ENCODE measurements at places on chromosomes 12 and 14.

- DNase-seq, result no peak
These were observed 258.6 kb upstream of the DCN start for GRCh38 chr12:91441246-91441645.

GRCh38 chr12:126040307-126040706 is 975.1 kb downstream of the AACS start:
- no peak for DNase-seq

DNA sequence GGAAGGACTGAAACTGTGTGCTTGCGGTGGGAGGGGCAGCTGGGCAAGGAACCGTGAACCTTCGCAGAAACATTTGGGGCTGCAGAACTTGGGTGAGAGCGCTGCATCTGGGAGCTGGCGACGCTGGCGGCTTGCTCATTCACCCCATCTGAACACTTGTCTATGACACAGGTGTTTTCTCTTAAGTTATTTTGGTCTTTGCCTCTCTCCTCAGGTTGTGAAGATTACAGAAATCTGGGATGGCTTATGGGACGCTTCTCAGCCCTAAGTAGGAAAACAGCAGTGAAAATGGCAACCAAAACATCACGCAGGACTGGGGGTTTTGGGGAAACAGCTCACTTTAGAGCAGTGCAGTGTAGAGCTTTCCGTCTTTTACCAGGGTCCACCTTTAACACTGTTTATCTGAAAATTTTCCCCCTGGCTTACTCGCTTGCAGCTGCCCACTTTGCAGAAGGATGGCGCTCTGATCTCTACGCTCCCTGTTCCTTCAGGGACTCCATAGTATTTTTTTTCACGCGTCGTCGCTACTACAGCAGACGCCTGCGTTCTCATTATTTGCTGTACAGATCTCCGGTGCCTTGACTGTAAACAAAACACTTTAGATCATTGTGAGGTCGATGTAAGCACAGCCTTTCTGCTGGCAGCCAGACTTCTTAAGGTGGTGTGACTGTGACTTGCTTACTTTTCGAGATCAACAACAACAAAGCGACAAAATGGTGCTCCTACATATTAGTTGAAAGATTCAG is 2.7 kb upstream of the CDKN1B start:
- DNase-seq, result peak; percentile 24

- DNase-seq, result no peak
These were observed 48.1 kb downstream of the DAD1 start for GRCh38 chr14:22540811-22541360.

- DNase-seq, result no peak
These were observed 161.5 kb downstream of the DERA start for GRCh38 chr12:16072678-16073077.

DNA sequence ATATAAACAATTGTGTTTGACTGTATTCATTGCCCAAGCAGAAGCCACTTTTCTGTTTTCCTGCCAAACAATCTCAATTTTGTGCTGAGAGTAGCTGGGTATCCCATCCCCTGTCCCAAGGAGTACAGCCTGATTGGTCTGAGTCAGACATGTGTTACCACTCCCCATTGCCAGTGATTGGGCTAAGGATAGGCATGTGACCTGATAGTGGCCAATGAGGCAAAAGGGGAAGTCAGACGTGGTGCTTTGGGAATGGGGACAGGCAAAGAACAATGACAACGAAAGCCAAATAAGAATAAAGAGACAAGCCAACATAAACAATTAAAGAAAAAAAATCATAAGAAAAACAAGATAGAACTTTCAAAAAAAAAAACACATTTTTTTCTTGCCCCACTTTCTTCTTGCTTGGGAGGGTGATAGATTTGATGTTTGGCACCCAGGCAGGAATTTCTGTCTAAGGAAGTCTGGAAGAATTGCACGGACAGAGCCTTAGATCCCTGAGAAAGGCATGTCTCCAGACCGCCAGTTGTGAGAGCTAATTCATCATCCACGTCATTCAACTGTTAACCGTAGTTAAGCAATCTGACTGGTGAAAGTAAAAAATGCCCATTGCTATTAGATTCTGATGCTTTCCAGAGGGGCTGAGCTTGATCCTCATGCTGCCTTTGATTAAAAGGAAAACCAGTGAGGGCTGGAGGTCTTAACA is 626.6 kb upstream of the TMEM132C start:
- no peak for DNase-seq

DNA sequence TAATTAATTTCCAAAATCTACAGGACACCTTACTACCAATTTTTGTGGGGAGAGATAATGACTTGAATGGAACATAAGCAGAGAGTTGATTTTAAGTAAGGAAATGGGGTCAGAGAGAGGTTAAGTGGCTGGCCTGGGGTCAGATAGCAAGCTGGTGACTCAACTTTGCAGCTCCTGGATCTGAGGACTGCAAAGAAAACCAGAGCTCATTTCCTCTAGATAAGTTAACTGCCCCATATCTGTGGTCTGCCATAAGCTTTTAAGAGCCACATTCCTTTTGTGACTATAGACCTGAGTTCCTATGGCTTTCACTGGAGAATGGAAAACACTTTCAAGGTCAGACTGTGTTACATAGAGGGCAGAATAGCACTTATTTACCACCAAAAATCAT is 201.2 kb upstream of the PRICKLE1 start:
- no peak for DNase-seq

DNA sequence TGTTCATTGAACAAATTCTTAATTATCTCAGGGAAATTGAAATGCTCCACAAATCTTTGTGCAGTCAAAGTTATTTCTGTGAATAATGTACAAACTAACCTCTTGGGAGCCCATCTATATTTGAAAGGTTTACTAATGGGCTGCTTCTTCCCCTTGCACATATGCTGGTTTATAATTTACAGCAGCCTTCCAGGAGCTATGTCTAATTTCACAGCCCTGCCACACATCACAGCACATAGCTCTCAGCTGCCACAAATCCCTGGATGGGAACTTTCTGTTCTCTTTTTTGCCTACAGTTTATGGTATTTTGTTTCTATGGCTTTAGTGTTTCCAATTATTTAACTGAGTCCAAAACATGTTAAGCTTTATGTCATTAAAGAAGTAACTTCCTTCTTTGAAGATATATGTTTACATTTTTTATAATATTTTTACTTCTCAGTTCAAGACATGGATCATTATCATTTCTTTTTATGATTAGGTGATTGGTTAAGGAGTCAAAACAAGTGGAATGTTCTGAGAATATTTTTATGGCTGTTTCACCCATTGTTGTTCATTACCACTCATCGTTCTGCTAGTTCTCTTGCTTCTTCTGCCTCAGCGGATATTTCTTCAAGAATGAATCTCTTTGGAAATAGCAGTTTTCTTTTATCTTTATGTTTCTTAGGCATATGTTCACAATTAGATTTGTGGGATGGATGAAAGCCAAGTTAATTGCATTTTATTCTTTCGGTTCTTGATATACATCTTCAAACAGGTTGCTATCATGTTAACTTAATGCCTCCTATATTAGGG is 475.6 kb upstream of the MIS18BP1 start:
- DNase-seq, result no peak

- no peak for DNase-seq
These were observed 36.8 kb upstream of the GPR68 start for GRCh38 chr14:91281346-91281745.

- DNase-seq, result no peak
These were observed 182.9 kb downstream of the TTC6 start for GRCh38 chr14:37778135-37778943.

GRCh38 chr12:25833657-25834056 is 124.8 kb upstream of the RASSF8 start:
- DNase-seq, result no peak

DNA sequence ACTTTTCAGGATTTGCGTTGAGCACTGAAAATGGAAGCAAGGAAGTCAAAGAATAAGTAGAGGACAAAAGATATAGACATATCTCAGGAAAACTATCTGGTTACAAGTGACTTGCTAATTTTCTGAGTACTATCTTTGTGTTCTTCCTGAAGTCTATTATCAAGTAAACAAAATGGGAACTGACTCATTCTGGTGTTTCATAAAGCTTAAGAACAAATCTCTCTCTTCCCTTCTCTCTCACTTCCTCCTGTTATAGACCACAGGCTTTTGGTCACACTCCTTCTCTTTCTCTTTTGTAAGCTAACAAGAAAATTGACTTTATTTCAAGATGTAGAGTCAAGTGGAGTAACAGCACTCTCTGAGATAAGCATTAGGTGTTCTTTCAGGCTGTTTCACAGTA is 406.6 kb upstream of the SYT1 start:
- no peak for DNase-seq

DNA sequence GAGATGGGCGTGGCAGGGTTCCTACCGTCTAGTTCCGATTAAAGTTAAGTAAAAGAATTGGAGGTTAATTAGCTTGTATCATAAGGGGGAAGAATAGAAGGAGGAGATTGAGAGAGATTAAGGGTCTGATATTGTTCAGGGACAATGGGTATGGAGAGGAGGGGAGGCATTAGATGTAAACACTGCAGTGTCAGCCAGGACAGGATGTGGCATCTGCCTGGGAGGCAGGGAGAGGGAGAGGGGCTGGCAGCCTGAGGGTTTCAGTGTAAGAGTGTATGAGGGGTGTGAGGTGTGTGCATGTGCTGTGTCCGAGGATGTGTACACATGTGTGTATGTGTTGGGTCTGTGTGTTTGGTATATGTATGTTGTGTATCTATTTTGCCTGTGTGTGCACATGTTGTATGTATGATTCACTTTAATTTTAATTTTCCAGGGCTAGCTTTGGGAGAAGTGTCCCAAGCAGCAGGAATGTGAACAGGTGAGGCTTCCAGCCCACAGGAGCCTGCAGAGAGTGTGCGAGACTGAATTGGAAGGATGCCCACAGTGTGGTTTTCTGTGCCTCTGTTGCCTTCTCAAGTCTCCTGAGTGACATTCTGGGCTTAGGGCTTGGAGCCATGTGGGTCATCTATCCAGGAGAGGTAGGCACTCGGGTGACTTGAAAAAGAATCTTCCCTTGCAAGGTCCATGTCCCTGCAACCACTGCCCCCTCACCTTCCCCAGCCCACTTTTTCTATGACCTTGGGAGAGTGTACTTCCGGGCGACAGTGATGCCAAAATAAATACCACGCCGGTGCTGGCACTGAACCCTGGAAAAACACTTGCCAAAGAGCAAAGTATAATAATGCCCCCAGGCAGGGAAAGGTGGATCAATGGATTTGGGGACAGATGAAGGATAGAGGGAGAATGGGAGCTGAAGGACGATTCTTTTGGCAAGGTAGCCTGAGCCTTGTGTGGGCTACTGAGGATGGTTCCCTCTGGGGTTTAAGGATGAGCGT is 36.8 kb upstream of the DCD start:
- DNase-seq, result no peak

DNA sequence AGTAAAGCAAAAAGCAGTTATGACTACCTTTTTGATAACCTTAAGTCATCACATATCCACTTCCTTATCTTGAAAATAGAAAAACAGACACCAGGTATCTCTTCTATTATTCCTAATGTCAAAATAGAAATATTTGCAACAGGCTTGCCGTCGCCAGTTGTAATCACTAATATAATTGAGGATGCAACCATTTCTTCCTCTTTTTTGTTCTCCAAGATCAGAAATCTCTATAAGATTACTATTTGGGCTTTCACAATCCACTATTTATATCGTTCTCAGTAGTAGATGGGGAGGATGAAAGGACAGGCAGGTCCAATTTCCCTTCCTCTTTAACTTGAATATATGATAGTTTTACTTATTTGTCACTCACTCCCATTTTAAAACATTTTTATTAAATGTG is 130.2 kb upstream of the HMGA2 start:
- no peak for DNase-seq

DNA sequence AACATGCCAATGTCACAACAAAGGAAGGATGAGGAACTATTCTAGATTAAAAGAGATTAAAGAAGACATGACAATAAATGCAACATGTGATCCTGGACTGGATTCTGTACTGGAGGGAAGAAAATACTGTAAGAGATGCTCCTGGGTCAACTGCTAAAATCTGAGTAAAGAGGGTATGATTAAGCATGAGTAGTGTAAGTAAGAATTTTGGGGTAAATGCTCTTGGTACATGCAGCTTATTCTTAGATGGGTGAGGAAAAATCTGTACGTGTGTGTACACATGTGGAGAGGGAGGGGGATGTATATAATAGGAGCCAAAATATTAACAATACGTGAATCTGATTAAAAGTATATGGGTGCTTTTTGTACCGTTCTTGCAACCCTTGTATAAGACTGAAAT is 66.0 kb downstream of the CDC42BPB start:
- no peak for DNase-seq

- peak; percentile 92 for DNase-seq
These were observed 77.8 kb downstream of the SLC24A4 start for GRCh38 chr14:92400579-92401444.

DNA sequence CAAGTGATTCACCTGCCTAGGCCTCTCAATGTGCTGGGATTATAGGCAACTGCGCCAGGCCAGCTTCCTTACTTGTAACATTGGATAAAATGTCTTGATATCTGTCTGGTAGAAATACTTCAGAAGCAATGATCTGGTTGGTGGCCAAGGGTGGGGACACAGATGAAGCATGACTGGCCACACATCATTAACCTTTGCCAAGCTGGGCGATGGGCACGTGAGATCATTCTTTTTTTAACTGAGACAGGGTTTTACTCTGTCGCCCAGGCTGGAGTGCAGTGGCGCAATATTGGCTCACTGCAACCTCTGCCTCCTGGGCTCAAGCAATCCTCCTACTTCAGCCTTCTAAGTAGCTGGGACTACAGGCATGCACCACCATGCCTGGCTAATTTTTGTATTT is 31.1 kb downstream of the PLEKHH1 start:
- DNase-seq, result no peak

- DNase-seq, result no peak
These were observed 150.9 kb upstream of the SLC38A2 start for GRCh38 chr12:46523446-46523845.

GRCh38 chr12:21073822-21074460 is 57.1 kb upstream of the SLCO1B1 start:
- DNase-seq, result no peak

DNA sequence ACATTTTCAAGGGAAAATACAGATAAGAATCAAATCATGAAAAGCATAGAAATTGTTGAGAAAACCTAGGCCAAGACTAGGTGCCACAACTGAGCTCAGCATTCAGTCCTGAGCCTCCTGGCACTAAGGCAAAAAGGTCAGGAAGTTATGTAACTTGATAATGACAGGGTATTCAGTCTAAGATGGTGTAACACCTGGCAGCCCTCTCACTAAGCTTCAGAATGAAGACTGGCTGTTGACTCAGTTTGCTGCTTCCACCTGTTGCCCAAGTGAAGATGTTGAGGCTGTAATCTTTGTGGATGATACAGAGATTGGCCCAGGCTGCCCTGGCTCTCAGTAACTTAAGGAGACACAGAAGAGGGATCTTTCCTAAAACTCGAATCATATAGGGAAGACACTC is 19.6 kb downstream of the PROX2 start:
- DNase-seq, result no peak

DNA sequence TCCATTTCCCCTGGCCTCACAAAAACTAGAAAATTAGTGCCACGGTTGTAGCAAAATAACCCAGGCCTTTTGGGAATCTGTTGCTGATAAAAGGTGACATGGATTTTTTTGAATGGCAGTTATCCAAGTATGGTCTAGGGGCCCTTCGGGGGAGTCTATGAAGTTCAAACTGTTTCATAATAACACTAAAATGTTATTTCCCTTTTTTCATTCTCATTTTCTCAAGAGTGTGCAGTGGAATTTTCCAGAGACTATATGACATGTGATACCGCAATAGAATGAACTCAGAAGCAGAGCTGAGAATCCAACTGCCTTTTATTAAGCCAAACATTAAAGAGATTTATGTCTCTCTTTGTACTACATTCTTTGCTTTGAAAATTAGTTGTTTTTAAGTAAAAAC is 26.9 kb downstream of the GSTZ1 start:
- peak; percentile 51 for DNase-seq

GRCh38 chr14:80645667-80646413 is 295.7 kb downstream of the CEP128 start:
- DNase-seq, result no peak

- DNase-seq, result no peak
These were observed 157.5 kb upstream of the HIF1A start for GRCh38 chr14:61537563-61538463.
